Activated T-helper 17 cell treated with anti-CD3 and anti-CD28 coated beads, Interleukin-2, amount 50 U/mL, for 72 hours (primary cell): ENCODE measurements at places on chromosomes 7 and 10.

DNA sequence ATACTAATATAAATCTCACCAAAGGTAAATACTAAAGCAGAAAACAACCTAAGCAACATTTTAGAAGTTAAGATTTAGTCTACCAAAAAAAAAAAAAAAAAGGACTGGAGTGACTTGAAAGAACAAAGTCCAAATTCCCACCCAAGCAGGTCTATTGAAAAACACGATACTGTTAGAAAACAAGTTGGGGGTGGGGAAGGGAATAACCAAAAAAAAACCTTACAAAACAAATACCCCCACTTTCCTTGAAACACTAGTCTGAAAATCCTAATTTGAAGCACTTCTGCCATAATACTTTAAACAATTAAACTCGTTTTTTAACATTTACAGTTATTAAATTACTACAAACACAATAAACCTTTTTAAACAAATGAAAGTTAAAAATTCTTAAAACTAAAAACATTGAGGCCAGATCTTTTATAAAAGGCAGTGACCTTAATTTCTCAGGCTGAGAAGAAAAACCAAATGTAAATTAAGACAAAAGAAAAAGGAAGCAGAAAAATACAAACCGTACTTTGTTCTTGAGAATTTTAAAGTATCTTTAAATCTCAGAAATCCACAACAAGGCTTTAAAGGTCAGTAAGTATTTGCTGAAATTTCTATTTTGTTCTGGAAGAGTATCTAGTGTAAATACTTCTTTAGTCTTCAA is 135.1 kb downstream of the NRBF2 start:
- ATAC-seq: no peak

- ATAC-seq: no peak
These were observed 1277.1 kb downstream of the GATA3 start for GRCh38 chr10:9331583-9332008.

GRCh38 chr10:98556061-98556460 is 109.3 kb upstream of the HPS1 start:
- ATAC-seq: no peak

GRCh38 chr10:13019280-13019679 is 17.8 kb upstream of the CCDC3 start:
- no peak for ATAC-seq

DNA sequence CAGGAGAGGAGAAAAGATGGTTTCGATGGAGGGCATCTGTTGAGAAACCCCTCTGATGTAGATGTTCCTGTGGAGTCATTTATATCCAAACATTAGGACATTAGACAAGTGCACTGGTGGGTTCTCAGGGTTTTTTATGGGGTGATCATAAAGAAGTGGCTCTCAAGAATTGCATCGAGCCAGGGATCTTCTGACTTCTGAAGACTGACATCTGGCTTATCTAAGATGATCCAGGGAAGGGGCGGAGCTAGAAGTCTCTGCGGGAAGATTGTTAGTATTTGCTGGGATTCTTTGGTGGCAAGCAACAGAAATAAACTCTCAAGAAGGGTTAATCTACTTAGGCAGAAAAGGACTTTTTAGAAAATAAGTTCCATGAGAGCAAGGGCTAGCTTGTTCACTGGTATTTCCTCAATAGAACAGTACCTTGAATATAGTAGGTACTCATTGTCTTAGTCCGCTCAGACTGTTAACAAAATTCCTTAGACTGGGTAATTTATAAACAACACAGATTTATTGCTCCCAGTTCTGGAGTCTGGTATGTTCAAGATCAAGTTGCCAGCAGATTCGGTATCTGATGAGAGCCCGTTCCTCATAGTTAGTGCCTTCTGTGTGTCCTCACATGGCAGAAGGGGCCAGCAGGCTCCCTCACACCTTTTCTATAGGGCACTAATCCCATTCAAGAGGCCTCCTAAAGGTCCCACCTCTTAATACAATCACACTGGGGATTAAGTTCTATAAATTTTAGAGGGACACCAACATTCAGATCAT is 28.5 kb upstream of the SYPL1 start:
- ATAC-seq: no peak

- no peak for ATAC-seq
These were observed 43.2 kb downstream of the PROSER2 start for GRCh38 chr10:11866199-11866925.

DNA sequence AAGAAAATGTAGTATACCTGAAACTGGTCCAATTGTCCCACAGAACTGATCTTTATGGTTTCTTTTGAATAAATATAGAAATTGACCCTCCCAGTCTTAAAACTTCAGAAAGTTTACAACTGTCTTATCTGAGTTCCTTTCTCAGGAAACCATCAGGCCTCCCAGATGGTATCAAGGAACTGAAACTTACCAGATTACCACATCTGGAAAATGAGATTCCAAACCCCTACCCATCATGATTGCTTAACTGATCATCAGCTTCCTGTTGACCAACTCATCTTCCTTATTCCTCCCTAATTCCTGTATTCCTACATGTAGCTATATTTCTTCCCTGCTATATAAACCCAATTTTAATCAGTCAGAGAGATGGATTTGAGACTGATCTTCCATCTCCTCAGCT is 5.5 kb downstream of the VWDE start:
- ATAC-seq: no peak

DNA sequence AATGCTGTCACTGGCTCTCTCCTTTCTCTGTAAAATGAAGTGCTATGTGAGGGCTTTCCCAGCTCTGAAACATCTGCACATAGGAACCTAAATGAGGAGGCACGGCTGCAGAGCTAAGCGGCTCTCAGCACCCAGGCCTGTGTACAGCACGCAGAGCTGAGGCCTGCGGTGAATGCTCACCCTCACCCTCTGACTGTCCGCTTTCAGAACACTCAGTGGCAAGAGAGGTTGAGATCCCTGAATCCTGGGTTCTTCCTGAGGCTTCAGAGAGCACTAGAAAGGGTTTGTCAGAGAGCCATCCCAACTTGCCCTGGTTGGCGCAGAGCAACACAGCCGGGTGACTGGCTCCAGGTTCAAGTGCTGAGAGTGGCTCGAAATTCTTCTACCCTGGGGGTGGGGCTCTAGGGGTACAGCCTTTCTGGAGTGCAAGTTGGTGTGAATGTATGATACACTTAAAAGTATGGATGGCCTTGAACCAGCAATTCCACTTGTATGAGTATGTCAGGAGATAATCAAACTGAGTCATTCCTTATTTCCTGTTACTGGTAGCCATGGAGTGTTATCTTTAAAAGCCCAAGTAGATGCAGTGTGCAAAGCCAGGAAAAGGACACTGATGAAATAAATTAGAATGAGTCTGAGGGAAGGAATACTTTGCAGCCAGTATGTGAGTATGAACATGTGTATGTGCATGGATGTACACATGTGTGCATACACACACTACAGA is 1.7 kb upstream of the CCDC201 start:
- no peak for ATAC-seq

- no peak for ATAC-seq
These were observed 379.7 kb downstream of the PHTF2 start for GRCh38 chr7:78178319-78178718.

DNA sequence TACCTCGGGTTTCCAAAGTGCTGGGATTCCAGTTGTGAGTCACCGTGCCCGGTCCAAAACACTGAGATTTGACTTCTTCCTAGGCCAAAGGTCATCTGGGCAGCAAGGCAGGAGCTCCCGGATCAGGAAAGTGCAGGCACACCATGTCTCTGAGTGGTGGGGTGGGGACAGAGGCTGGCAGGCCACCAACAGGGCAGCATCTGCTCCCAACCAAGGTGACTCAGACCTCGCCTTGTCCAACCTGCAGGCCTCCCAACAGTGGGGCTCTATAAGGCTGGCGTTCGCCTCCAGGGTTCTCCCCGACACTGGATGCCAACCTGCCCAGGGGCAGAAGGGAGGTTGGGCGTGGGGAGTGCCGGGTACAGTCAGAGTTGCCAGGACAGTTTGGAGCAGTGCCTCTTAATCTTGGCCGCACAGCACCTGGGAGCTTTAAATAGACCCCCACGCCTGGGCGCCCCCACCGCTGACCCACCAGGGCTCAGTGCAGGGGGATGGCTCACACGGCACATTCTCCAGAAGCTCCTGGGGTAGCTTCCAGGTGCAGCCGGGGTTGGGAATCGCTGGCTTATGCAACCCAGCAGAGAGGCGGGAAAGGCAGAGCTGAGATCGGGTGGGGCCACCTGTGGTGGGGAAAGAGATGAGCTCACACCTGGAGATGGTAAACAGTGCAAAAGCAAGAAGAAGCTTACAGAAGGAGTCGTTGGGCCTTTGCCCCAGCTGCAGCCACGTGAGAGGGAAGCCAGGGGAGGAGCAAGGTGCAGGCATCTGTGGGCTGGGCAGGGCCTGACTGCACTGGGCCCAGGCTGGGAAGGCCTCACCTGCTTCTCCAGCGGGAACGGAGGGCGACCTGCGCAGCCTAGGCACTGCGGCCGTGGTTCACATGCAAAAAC is 10.9 kb downstream of the CALML5 start:
- no peak for ATAC-seq

- ATAC-seq: no peak
These were observed 288.7 kb upstream of the AUTS2 start for GRCh38 chr7:69309601-69310000.

DNA sequence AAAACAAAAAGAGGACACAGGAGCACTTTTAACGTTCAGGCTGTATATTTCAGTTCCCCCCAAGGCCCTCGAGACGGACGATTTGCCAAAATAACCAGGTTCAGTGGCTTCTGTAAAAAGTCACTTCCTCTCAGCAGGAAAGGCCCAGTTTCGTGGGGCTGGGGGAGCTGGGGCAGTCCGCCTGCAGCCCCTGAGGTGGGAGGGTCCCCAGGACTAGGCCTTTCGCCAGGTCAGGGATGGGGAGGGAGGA is 28.8 kb downstream of the WDR86 start:
- ATAC-seq: no peak

DNA sequence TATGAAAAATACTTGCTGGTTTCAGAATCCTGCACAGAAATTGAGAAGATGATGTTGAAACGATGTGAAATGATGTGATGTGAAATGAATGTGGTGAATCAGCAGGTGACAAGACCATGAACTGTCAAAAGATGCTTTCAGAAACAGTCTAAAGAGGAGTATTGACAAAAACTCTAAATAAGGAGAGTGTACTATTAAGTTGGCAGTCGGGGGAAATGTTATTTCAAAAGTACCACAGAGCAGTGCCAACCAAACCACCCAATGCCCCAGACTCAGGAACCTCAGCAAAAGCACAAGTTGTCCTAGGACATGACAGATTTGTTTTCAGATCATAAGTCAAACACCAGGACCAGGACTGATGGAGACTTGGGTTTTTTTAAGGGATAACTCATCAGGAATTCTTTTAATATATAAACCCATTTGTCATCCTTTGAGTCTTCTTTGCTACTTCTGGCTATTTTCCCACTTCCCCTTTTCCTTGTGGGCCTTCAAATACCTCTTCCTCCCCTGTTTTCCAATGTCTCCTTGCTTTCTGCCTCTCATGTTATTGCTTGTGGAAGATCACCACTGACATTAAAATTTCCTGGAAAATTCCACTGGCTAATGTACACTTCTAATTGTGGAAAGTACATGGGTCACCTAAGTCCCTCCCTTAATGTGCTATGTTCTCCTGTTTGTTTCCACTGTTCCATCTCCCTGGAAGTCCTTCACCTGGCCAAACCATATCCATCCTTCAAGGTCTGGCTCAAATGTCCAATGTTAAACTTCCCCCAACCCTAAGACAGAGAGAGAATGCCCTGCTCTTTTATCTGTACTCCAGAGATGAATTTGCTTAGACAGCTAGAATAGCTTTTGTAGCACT is 10.2 kb upstream of the PPP1R3C start:
- peak; percentile 44 for ATAC-seq

DNA sequence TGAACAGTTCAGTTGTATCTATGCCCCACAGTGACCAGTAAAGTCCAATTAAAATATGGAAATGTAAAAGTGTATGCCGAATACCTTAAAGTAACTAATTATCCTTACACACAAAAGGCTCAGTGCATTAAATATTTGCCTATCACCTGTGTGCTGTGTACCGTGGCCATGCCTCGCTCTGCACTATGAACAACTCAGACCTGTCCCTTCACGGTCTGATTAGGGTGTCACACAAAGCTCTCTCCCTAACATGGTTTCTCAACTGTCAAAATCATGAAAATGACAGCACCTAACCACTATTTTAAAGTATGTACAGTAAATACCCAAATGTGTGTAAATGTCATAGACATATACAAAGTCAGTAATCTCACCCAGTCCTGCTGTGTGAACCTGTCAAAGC is 43.1 kb downstream of the STK17A start:
- no peak for ATAC-seq
